ENCODE measurements at places on chromosomes 12 and 14.

- DNase-seq: no peak
These were observed 1629.4 kb upstream of the SEL1L start for GRCh38 chr14:83163016-83163415.

GRCh38 chr12:53052419-53053217, 2.8 kb downstream of the TNS2 start:
- DNase-seq: no peak

- DNase-seq: no peak
These were observed 18.6 kb upstream of the KRT77 start for GRCh38 chr12:52721838-52722470.

GRCh38 chr14:28902930-28903329, 136.3 kb downstream of the FOXG1 start:
- DNase-seq: no peak

DNA sequence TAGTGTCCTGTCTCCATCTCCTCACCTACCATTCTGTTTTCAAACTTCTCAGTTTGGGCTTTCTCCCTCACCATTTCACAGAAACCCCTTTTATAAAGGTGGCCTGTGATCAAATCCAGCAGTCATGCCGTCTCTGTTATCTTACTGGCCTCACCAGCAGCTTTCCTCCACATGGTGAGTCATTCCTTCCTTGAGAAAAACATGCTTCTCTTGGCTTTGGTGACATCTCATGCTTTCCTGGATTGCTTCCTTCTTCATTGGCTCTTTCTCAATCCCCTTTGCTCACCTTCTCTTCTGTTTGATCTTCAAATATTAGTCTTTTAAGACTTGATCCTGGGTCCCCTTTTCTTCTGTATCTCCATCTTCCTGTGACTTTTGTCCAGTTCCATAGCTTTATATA, 164.9 kb downstream of the ANO4 start:
- no peak for DNase-seq

GRCh38 chr12:104360983-104361707, 57.6 kb downstream of the EID3 start:
- no peak for DNase-seq

- no peak for DNase-seq
These were observed 4.8 kb downstream of the TXNDC16 start for GRCh38 chr14:52547526-52547925.
